Umbilical cord (tissue), 2 donors: ENCODE measurements at places on chromosomes 7 and 10. TPM values are rescaled to one million over a fixed set of nuclear protein-coding genes. Genes with fewer than 3 reads are reported as not detected.

DNA sequence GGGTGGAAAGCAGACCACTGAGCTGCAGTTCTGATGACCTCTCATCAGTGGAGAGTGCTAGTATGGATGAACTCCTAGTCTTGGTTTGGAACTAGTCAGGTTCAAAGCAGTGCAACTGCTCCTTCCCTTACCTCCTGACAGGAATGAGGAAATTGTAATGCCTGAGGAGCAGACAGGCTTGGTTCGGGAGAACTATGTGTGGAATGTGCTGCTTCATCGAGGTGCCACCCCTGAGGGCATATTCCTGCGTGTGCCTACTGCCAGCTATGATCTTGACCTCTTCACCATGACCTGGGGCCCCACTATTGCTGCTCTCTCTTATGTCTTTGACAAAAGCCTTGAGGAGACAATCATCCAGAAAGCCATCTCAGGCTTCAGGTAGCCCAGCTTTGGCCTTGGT lies 27.4 kb upstream of the NFKB2 start:
- no peak for DNase-seq

GRCh38 chr10:104767745-104768144 lies 126.7 kb downstream of the SORCS3 start:
- no peak for DNase-seq

DNA sequence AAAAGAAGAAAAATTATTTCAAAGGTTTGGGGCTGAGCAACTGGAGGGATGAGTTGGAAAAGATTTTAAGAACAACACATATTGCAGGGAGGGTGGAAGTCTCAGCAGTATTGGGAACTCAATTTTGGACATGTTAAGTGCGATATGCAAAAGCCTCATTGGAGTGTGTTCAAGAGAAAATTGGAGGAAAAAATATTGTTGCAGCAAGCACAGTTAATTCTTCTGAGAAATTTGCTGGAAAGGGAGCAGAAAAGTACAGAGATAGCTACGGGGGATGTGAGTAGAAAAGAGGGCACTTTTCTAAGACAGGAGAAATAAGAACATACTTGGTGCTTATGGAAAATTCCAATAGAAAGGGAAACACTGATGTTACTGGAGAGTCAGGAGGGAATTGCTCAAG lies 59.8 kb upstream of the MAGI2 start:
- no peak for DNase-seq

The PPP1R3A gene
- total RNA-seq: 5.5 TPM
